ENCODE measurements at places on chromosomes 7 and 10.
A peak's percentile ranks its signal among the peaks of the same experiment; 100 is the strongest.

DNA sequence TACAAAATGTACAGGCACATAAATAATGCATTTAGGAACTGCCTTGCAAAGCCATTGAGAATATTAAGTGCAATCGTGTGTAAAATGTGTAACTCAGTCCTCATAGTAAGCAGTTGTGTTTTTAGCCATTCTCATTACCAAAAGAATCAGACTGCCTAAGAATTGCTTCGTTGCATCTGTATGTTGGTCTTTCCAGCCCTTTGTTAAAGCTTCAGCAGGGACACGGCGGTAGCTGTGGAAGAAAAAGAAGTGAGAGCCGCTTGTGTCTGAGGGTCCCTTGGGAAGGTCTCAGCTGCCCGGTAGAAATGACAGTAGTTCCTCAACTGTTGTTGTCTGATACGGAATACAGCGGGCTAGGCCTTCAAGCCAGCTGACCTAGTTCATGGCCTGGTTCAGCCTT is 22.8 kb upstream of the ACSL5 start:
- no peak overlapping the region for H3K4me3 ChIP-seq
- H3K4me1 ChIP-seq = no peaks in the 10 kb centered on the region
- no peak for DNase-seq
- no peak overlapping the region for H3K27ac ChIP-seq
- no peaks in the 10 kb centered on the region for H3K36me3 ChIP-seq

DNA sequence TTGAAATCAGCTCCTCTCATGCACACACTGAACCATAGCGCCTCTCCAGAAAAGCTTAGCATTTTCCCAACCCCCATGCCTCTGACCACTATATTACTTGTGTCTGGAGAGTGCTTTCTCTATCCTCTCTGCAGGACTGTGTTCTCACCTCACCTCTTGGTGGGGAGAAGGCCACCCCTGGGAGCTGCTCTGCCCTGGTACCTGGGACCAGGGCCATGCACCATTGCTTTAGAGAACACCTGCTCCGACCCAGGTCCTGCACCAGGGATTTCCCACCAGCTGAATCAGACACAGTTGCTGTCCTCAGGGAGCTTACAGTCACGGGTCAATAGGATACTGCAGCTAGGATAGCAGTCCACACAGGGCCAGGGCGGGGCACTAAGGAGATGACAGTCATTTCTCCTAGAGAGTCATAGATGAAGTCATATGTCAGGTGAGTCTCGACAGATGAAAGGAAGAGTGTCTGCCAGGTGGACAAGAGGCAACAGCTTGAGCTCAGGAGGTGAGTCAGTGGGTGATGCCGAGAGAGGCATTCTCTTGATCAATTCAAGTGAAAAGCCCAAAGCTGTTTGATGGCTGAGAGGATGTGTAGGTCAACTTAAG is 619 bp upstream of the LMTK2 start:
- DNase-seq = no peak
- peaks cover 9% of the 10 kb centered on the region for H3K36me3 ChIP-seq
- H3K27ac ChIP-seq = peak overlapping the region; percentile 98
- H3K4me1 ChIP-seq = peaks cover 35% of the 10 kb centered on the region
- H3K4me3 ChIP-seq = peak overlapping the region; percentile 98

GRCh38 chr7:121278120-121279021 is 50.4 kb upstream of the WNT16 start:
- H3K4me3 ChIP-seq = no peak overlapping the region
- no peak overlapping the region for H3K27ac ChIP-seq
- DNase-seq = no peak
- H3K27me3 ChIP-seq = peaks cover 24% of the 10 kb centered on the region

DNA sequence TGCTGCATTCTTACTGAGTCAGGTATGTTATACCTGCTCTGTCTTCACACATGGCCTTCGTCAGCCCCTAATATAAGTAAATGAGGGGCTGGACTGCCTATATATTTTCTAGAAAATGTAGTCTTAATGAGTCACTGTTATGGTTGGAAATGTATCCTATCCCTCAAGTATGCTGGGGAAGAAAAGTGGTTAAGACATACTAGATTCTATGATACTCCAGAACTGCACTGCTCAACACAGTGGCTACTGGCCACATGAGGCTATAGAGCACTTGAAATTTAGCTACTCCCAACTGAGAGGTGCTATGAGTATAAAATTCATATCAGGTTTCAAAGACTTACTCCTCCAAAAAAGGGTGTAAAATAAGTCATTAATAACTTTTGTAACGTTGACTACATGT is 104.3 kb upstream of the STEAP1B start:
- H3K27me3 ChIP-seq = peaks cover 13% of the 10 kb centered on the region
- no peaks in the 10 kb centered on the region for H3K4me1 ChIP-seq
- no peak for DNase-seq
- no peak overlapping the region for H3K27ac ChIP-seq

DNA sequence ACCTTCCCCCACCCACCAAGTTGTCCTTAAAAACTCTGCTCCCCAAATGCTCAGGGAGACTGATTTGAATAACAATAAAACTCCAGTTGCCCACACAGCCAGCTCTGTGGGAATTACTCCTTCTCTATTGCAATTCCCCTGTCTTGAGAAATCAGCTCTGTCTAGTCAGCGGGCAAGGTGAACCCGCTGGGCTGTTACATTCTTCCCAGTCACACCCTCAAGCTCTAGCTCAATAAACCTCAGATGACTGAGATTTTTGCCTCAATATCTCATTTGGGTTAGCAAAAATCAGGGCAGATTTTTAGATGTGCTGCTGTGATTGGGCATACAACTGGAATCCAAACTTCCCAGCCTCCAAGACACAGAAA is 32.9 kb downstream of the SVOPL start:
- no peak overlapping the region for H3K27ac ChIP-seq
- no peak for DNase-seq
- H3K36me3 ChIP-seq = no peaks in the 10 kb centered on the region

DNA sequence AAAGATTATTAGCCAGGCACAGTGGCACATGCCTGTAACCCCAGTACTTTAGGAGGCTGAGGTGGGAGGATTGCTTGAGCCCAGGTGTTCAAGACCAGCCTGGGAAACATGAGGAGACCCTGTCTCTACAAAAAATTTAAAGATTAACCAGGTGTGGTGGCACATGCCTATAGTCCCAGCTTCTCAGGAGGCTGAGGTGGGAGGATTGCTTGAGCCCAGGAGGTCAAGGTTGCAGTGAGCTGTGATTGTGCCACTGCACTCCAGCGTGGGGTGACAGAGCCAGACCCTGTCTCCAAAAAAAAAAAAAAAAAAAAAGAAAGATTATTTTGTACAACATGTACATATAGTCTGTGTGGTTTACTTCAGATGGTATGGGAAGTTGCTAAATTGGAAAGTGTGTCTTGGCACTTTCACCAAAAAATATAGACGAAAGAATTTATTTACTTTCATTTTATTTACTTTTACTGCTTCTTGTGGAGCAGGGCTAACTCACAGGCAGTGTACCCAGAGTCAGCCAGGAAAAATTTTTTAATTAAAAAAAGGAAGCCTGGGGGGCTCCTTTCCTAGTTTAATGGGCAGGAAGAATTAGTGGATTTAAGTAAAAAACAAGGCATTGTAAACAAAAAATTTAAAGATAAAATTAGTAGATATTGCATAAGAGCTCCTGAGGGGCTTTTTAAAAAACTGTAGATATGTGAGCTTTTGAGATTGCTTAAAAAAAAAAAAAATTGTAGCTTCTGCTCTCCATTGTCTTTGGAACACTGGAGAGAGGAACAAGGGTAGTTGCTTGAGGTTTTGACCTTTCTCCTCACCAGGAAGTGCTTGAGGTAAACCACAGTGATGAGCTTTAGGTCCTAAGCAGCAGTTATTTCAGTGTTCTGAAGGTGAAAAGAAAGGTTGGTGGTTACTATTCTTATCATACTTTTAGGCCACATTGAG is 44.6 kb upstream of the VDAC2 start:
- H3K27ac ChIP-seq = peak overlapping the region; percentile 94
- H3K4me3 ChIP-seq = peak overlapping the region; percentile 64
- H3K4me1 ChIP-seq = peaks cover 43% of the 10 kb centered on the region
- H3K36me3 ChIP-seq = peaks cover 28% of the 10 kb centered on the region
